ENCODE measurements at places on chromosomes 16 and 17.

- no peak for DNase-seq
Observed at GRCh38 chr16:50144211-50144610, 8.9 kb upstream of the TENT4B start.

DNA sequence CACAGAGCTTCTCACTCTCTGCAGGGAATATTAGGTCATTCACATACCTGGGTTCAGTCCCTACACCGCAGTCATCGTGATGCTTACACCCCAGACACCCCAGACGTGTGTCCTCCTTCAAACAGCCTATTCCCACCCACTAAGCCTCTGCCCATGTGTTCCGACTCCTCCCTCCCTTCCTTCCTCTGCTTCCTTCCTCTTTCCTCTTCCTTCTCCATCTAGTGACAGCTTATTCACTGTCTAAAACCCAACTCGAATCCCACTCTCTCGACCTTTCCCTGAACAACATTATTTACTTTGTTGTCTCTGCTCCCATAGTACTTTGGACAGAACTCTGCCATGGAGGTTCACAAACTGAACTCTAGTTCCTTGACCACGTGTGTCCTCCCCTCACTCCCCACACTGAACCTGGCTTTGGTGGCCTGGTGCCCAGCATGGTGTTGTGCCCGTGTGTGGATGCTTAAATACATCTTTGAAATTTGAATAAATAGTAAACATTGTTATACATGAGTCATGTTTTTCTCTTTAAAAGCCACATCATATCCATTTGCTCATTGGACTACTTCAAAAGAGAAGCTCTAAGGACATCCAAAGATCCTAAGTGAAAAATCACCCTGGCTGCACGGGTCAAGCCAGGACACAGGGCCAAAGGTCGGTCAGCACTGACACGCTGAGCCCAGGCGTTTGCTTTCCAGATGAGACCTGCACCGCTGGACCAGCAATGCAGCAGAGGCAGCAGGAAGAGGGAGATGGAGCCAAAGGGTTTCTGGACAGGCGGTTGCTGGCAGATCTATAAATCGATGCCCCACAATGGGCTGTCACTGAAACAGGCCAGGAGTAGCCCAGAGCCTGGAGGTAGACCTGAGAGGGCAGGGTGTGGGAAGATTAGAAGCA lies 14.1 kb upstream of the G6PC1 start:
- DNase-seq = no peak

- no peak for DNase-seq
Observed at GRCh38 chr16:81436386-81436785, 8.2 kb upstream of the CMIP start.

DNA sequence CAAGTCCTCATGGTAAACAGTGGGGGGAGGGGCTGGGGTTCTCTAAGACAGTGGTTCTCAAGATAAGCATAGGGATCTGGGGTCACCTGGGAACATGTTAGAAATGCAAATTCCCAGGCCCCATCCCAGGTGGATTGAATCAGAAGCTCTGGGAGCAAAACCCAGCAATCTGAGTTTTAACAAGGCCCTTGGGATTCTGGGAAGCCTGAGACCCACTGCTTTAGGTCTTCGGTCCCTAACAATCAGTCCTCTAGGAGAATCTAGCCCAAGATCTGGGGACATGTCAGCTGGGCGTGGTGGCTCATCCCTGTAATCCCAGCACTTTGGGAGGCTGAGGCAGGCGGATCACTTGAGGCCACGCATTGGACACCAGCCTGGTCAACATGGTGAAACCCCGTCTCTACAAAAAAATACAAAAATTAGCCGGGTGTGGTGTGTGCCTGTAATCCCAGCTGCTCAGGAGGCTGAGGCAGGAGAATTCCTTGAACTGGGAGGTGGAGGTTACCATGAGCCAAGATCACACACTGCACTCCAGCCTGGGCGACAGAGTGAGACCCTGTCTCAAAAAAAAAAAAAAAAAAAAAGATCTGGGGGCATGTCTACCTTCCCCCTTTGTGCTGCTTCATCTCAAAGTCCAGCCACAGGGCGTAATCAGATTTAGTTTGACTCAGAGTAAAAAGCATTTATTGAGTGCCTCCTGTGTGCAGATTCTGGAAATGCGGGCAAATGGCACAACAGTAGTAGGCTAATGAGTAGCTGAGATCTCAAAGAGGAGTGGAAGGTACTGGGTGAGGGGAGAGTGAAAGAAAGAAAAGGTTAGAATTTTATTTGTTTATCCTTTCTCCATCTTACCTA lies 8.8 kb upstream of the NR1D1 start:
- DNase-seq = no peak

GRCh38 chr17:41710472-41711090 lies 1.6 kb upstream of the GAST start:
- no peak for DNase-seq
